ENCODE measurements at places on chromosomes 6 and 20. TPM values are rescaled to one million over a fixed set of nuclear protein-coding genes. Genes with fewer than 3 reads are reported as not detected.

FAM229B gene
- 4.9 TPM for total RNA-seq

DNA sequence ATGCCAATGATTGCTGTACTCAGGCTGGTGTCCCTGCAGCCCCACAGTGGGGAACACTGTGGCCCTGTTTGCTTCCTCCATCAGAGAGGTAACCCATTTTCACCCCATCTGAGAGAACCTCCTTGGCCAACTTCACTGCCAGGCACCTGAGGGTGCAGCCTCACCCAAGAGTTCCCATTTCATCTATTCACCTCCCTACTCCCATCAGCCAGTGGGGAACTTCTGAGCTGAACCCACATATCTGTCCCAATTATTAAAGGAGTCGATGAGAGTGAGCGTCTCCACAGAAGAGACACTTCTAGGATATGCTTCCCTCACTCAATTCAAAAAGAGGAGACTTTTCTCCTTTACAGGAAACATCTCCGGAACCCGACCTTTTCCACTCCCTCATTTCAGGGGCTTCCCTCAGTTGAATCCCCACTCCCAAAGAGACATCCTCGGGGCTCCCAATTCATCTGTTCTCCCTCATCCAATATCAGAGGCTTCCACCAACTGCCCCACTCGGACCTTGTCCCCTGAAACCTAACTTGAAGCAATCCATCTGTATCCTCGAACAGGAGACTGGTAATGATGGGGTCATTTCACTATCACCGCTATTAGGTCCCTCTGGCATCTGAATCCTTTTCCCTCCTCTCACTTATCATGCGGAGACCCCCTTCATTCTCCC lies 988 bp downstream of the UBE2V1 start:
- DNase-seq: no peak

VNN1 gene
- total RNA-seq: 0.62 TPM

REM1 gene
- 0.32 TPM for total RNA-seq

GRCh38 chr20:58746620-58747019 lies 54.0 kb downstream of the NPEPL1 start:
- no peak for DNase-seq

DNA sequence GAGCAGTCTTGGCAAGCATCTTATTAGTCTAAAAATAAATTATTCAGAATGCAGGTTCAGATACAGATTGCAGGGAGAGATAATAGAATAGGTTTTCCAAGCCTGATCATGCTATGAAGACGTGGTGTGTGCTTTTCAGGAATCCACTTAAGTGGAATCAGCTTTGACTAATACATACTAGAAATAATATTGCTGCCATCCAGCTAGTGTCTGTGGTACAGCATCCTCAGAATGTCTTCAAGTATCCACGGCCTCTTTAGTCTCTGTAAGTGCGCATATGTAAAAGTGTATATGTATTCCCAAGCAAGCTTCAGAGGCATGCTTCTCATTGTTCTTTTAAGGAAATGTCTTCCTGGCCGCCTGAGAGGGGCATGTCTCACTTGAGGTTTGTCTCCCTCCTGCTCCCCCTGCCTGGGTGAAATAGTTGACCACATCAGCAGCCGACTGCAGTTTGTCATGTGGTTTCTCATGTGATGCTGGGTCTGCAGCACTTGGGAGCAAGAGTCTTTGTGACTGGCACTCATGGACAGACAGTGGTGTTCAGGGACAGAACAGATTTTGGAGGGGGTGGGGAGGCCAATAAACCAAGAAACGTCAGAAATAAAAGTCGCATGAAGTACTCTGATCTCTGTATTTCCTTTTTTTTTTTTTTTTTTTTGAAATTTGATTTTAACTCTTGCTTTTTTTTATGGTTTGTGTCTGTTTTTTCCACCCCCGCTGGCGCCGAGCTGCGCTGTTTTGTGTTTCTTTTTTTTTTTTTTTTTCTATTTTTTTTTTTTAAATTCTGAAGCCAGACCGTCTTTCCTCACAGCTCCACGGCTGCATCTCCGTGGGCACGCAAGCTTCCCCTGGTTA lies 150.8 kb downstream of the PRL start:
- DNase-seq: peak; percentile 26

DNA sequence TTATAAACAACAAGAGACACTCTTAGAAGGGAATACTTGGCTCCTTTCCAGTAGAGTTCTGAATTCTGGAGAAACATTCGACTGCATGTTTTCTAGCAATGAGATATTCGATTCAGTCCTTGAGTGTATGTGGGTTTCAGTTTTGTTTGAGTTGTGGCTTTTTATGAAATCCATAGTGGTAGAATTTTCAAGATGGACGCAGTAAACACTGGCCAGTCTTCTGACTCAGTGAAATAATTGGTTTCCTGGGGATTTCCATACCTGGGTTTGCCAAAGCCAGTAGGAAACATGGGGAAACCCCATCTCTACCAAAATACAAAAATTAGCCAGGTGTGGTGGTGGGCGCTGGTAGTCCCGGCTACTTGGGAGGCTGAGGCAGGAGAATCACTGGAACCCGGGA lies 273.5 kb upstream of the PLCB4 start:
- no peak for DNase-seq

RIPK1 gene
- total RNA-seq: 23.5 TPM
